ENCODE measurements at places on chromosomes 5 and 9. TPM values are rescaled to one million over a fixed set of nuclear protein-coding genes. Genes with fewer than 3 reads are reported as not detected.

GRCh38 chr9:105146677-105147076, 97.8 kb upstream of the SLC44A1 start:
- peaks cover 9% of the 10 kb centered on the region for H3K4me1 ChIP-seq
- H3K27ac ChIP-seq, result no peak overlapping the region
- H3K27me3 ChIP-seq, result no peaks in the 10 kb centered on the region
- no peaks in the 10 kb centered on the region for H3K36me3 ChIP-seq

GRCh38 chr5:52808316-52808901, 20.7 kb downstream of the ITGA1 start:
- H3K4me3 ChIP-seq, result no peak overlapping the region
- H3K4me1 ChIP-seq, result peaks cover 25% of the 10 kb centered on the region
- H3K27ac ChIP-seq, result peak overlapping the region; percentile 55
- peak; percentile 29 for DNase-seq

DNA sequence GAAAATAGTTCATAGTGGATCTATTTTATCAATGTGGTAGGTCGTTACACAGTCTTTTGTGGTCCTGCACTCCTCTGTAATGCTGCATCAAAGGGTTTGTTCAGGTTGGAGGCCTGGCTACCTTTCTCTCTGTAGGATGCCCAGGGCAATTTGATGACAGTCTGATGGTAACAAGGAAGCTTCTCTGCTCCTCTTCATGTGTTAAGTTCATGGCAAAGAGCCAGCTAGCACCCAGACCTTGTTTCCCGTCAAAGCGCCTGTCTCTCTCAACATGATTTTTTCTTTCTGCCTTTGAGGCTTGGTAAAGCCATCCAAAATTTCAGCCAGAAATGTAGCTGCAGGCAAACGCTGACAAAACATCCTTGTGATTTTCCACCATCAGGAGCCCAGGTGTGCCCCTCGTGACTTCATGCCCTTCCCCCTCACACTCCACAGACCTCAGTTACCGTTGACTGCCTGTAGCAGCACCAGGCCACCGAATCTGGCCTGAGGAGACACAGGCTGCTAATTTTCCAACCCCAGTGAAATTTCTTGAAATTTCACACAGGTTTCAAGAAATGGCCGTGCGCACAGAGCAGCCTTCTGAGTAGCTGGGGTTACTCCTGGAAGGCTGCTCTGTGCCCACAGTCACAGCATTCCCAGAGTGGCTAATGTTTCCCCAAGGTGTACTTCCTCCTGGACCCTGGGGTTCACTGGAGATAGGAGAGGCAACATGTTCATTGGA, 292.7 kb downstream of the CWC27 start:
- no peaks in the 10 kb centered on the region for H3K36me3 ChIP-seq
- DNase-seq, result no peak

DNA sequence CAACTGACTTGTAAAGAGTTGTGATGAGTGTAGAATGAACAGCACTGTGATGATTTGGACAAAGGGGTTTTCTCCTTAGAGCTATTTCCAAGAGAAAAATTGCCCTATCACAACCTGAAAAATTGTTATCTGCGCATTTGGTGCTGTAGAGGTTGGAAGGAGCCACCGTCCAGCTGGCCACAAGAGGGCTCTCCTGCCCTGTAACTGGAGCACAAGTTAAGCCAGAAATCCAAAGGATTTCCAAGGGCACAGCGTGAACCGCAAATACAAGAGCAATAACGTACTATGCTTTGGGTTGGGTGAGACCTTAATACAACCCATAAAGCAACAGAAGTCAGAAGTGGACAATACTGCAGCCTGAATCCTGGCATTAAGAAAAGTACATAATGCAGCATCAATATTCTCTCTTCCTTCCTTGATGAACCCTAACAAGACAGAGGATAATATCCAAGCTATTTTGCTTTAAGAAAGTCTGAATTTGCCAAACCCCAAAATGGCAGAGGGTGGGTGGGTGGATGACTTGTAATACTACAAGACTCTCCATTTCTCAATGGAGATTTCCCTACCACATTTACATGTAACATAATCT, 56.8 kb upstream of the SMIM32 start:
- peaks cover 2% of the 10 kb centered on the region for H3K27me3 ChIP-seq
- no peaks in the 10 kb centered on the region for H3K4me1 ChIP-seq
- no peaks in the 10 kb centered on the region for H3K36me3 ChIP-seq
- peak; percentile 70 for DNase-seq
- H3K27ac ChIP-seq, result no peak overlapping the region

DNA sequence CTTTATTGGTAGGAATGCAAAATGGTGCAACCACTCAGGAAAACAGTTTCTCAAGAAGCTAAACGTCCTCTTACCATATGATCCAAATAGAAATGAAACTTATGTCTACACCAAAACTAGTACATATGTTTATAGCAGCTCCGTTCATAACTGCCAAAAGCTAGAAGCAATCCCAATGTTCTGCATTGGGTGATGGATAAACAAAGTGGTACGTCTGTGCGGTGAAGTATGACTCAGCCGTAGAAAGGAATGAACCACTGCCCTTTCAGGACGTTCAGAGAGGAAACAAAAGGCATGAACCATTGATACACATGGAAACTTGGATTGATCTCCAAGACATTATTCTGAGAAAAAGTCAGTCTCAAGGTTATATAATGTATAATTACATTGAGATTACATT, 27.6 kb downstream of the HNRNPH1 start:
- no peak overlapping the region for H3K4me3 ChIP-seq
- no peak overlapping the region for H3K27ac ChIP-seq
- peaks cover 64% of the 10 kb centered on the region for H3K36me3 ChIP-seq
- no peaks in the 10 kb centered on the region for H3K4me1 ChIP-seq
- H3K27me3 ChIP-seq, result no peaks in the 10 kb centered on the region
- peak; percentile 88 for DNase-seq

DNA sequence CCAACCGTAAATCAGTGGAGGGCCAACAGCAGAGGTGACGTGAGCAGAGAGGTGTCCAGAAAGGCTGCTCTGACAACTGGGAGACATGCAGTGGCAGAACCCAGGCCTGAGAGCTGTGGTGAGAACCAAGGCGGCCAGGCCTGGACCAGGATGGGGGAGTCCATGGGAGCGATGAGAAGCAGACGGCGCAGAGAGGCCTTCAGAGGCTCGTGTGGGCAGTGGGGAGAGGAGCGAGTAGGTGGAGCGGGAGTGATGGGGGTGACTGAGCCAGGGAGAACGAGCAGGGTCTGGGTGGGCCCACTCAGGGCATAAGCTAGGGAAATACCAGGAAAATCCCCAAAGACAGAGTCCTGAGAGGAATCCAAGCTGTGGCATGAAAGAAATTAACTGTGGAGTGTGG, 7.9 kb upstream of the IL3 start:
- no peaks in the 10 kb centered on the region for H3K36me3 ChIP-seq
- DNase-seq, result no peak
- H3K4me1 ChIP-seq, result no peaks in the 10 kb centered on the region

- no peaks in the 10 kb centered on the region for H3K27me3 ChIP-seq
- no peak overlapping the region for H3K27ac ChIP-seq
- DNase-seq, result no peak
- no peak overlapping the region for H3K4me3 ChIP-seq
These were observed 98.4 kb downstream of the MED27 start for GRCh38 chr9:131981116-131981776.

DNA sequence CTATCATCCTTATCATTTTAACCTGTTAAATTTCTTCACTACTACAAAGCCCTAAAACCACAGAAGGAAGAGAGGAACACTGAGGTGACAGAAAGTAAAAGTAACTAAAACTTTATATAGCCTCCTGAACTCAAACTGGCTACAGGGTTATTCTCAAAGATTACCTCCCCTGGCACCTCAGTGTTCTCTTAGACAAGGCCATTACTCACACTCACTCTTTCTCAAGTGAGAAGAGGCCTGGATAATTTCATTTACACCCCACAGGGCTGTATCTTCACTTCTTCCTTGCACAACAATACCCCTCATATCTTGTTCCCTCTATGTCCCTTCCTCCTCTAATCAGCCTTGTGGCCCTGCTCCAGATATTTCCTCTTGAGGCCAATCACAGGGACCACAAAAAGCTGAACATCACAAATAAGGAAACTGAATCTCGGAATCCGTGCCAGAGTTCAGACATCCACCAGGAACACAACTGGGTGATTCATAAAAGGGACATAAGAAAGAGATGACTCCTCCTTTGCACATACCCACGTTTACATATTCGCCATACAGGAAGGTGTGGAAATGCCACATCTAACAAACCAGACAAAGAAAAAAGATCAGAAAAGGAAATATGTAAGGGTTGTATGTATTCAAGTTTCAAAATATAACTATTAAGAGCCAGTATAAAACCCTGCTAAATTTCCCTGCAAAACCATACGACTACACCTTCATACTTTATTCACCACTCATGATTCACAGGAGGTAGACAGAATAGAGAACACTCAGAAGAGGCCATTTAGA, 1.7 kb upstream of the KLHL3 start:
- H3K27ac ChIP-seq, result no peak overlapping the region
- no peak overlapping the region for H3K4me3 ChIP-seq
- H3K36me3 ChIP-seq, result no peaks in the 10 kb centered on the region

DNA sequence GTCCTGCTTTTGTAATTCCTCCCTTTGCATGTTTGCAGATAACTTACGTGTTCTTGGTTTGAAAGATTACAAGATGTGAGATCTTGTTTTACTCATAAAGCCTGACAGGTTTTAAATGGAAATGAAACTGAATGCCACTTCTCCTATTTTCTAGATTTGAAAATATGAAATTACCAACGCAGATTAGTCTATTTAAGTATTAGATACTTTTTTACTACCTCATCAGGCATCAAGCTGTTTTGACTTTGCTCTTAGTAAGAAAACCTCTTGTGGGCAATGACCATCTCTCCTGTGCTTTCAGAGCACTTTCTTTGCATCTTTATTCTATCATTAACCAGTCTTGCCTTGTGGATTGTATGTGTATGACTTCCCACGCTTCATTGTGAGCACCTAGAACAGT, 3.5 kb downstream of the DMXL1 start:
- H3K27ac ChIP-seq, result no peak overlapping the region
- H3K27me3 ChIP-seq, result no peaks in the 10 kb centered on the region
- peaks cover 2% of the 10 kb centered on the region for H3K4me1 ChIP-seq
- H3K4me3 ChIP-seq, result no peak overlapping the region
- no peak for DNase-seq

Gene IL4
- total RNA-seq, result not detected

Gene MLANA
- not detected for total RNA-seq

Gene IL13
- total RNA-seq, result not detected
